ENCODE measurements at places on chromosomes 6 and 20.

GRCh38 chr6:34638834-34639736 is 57.5 kb downstream of the ILRUN start:
- H3K4me3 ChIP-seq: no peak overlapping the region
- H3K4me1 ChIP-seq: peaks cover 2% of the 10 kb centered on the region
- DNase-seq: no peak
- H3K27ac ChIP-seq: no peak overlapping the region
- no peaks in the 10 kb centered on the region for H3K27me3 ChIP-seq
- H3K36me3 ChIP-seq: peaks cover 6% of the 10 kb centered on the region

GRCh38 chr6:21023210-21023609 is 489.0 kb downstream of the CDKAL1 start:
- peaks cover 10% of the 10 kb centered on the region for H3K36me3 ChIP-seq
- H3K4me1 ChIP-seq: peaks cover 45% of the 10 kb centered on the region
- no peak overlapping the region for H3K4me3 ChIP-seq
- DNase-seq: no peak

GRCh38 chr6:167552961-167553735 is 228.3 kb downstream of the TTLL2 start:
- H3K36me3 ChIP-seq: no peaks in the 10 kb centered on the region
- no peaks in the 10 kb centered on the region for H3K4me1 ChIP-seq
- DNase-seq: no peak

- no peak for DNase-seq
- no peak overlapping the region for H3K4me3 ChIP-seq
- H3K27me3 ChIP-seq: no peaks in the 10 kb centered on the region
- H3K36me3 ChIP-seq: peaks cover 6% of the 10 kb centered on the region
- peak overlapping the region; percentile 59 for H3K27ac ChIP-seq
These were observed 312.4 kb downstream of the CDKAL1 start for GRCh38 chr6:20846602-20847028.

DNA sequence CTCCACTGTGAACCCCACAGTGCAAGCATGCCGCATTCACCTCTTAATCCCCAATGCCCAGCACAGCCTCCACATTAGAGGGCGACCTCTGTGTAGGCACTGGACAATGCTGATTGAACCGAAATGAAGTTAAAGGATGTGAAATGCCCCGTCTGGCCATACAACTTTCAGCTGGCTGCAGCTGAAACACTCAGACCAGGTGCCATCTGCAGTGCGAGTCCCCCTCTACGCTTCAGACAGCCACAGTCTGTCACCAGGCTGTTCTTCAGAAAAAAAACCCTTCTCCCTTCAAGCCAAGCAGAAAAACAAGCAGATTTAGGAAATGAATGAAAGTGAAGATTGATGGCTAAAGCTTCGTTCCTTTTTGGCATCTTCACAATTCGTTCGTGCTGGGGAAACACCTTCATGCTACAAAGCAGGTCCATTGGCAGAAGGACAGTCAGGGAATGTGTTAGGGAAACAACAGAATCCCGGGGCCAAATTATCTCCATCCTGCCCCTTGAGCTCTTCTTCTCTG is 44.7 kb downstream of the TNFAIP3 start:
- H3K36me3 ChIP-seq: peaks cover 1% of the 10 kb centered on the region
- H3K4me3 ChIP-seq: no peak overlapping the region
- no peak overlapping the region for H3K27ac ChIP-seq
- H3K27me3 ChIP-seq: peaks cover 16% of the 10 kb centered on the region

DNA sequence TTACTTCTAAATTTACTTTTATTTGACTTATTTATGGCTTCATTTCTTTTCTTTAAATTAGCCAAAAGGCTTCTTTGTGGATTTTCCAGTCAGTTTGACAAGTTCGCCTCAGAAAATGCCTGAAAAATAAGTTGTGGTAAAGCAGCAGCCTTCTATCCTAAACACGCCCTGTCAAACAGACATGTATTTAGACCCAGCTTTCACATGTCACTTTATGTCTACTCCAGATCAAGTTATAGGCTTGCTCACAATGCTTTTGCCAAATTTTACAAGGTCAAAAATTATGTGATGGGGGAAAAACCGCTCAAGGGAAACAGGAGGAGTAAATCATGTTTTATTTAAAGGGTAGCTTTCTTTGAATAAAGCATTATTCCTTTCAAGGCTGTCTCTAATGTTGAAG is 615.0 kb downstream of the HDGFL1 start:
- DNase-seq: no peak
- peaks cover 10% of the 10 kb centered on the region for H3K4me1 ChIP-seq
- H3K27me3 ChIP-seq: peaks cover 7% of the 10 kb centered on the region
- H3K4me3 ChIP-seq: no peak overlapping the region

- no peak overlapping the region for H3K27ac ChIP-seq
- H3K27me3 ChIP-seq: no peaks in the 10 kb centered on the region
- no peak for DNase-seq
- no peak overlapping the region for H3K4me3 ChIP-seq
- H3K36me3 ChIP-seq: no peaks in the 10 kb centered on the region
These were observed 608.4 kb downstream of the HDGFL1 start for GRCh38 chr6:23177806-23178205.

DNA sequence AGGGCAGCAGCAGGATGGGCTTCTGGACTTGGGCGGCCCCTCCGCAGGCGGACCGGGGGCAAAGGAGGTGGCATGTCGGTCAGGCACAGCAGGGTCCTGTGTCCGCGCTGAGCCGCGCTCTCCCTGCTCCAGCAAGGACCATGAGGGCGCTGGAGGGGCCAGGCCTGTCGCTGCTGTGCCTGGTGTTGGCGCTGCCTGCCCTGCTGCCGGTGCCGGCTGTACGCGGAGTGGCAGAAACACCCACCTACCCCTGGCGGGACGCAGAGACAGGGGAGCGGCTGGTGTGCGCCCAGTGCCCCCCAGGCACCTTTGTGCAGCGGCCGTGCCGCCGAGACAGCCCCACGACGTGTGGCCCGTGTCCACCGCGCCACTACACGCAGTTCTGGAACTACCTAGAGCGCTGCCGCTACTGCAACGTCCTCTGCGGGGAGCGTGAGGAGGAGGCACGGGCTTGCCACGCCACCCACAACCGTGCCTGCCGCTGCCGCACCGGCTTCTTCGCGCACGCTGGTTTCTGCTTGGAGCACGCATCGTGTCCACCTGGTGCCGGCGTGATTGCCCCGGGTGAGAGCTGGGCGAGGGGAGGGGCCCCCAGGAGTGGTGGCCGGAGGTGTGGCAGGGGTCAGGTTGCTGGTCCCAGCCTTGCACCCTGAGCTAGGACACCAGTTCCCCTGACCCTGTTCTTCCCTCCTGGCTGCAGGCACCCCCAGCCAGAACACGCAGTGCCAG is at the start of gene TNFRSF6B:
Gene TNFRSF6B, plus strand, starts transcription at position 25 of the 729 bp plus-strand sequence. Its CDS starts 116 bp downstream, at position 141.
- no peak within 1 kb of the TSS for H3K27ac ChIP-seq
- H3K36me3 ChIP-seq: peaks cover 2% of the 10 kb centered on the region
- H3K27me3 ChIP-seq: no peaks in the 10 kb centered on the region
- peak within 1 kb of the TSS; percentile 16 for H3K4me3 ChIP-seq
- no peak for DNase-seq

DNA sequence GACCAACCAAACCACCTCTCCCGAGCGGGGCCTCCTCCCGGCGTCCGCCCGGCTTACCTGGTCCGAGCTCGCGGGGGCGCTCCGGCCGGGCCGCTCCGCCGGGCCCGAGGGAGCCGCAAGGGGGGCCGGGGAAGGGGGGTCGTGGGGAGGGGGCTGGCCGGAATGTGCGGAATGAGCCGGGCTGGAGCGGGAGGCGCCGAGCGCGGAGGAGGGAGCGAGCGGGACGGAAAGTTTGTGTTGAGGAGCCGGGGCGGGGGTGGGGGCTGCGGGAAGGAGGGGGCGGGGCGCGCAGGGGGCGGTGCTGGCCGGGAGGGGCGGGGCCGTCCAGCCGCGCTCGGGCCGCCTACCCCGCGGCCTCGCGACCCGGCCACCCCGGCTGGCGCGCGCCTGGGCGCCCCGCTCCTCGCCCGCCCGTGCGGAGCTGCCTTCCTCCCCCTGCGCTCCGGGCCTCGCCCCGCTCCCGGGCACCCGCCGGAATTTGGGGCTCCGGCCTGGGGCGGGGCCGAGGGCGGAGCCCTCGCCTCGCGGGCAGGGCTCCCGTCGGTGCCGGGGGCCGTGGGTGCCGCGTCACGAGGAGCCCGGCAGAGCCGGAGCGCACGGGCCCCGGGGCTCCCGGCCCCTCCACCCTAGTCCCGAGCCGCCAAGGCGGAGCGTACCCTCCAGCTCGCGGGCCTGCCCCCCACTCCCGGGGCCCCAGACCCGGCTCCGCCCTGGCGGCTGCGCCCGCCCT is at the start of gene TEAD3:
Gene TEAD3, minus strand, starts transcription at position 239 of the 730 bp plus-strand sequence.
- H3K4me1 ChIP-seq: peaks cover 33% of the 10 kb centered on the region
- DNase-seq: peak; percentile 80
- peaks cover 24% of the 10 kb centered on the region for H3K27me3 ChIP-seq
- H3K36me3 ChIP-seq: no peaks in the 10 kb centered on the region
- H3K4me3 ChIP-seq: peak within 1 kb of the TSS; percentile 83

- DNase-seq: no peak
- no peak overlapping the region for H3K27ac ChIP-seq
- H3K4me3 ChIP-seq: no peak overlapping the region
- H3K36me3 ChIP-seq: peaks cover 13% of the 10 kb centered on the region
These were observed 13.9 kb downstream of the RAMACL start for GRCh38 chr6:166572370-166573261.

DNA sequence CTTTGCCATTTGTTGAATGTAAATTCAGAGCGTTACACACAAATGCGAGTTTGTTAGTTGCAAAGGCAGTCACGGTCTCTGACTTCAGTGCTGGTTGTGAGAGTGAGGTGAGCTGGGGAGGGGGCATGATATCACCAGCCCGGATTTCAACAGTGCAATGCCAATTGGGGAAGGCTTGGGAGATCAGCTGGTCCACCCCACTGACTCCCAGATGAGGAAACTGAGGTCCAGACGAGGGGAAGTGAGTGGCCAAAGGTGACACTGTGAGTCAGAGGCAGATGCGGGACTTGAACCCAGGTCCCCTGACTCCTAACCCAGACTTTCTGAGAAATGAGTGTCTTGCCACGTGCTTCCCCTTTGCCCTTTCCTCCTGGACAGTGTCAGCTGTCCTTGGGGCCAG is 62.1 kb downstream of the CEBPB start:
- H3K27me3 ChIP-seq: peaks cover 3% of the 10 kb centered on the region
- no peak overlapping the region for H3K27ac ChIP-seq
- H3K36me3 ChIP-seq: no peaks in the 10 kb centered on the region

DNA sequence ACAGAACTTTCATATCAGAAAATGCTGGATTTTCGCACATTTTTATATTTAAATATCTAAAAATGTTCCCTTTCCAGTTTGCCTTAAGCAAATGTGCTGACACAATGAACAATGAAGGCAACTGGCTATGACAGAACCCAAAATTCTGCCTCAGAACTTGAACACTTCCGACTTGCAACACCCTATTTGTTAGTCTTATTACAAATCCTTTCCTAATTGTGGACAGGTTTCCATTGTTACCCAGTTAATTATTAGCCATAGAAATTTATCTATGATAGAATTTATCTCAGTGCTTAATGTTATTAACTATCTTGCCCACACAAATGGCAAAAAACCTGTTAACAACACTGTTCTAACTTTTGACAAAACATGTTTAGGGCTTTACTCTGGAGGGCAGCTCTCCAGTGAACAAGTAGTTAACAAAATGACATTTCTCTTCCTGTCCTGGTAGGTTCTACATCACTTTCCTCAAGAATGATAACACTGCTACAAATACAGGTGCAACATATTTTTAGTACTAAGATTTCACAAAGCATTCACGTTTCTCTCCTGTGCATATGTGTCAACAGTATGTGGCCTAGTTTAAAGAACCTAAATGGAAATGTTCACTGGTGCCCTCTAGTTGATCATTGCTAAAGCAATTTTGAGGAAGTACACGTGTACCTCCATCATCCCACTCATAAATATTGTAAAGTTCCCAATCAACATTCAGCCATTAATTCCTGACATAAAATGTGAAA is 58.4 kb downstream of the HIVEP2 start:
- peaks cover 39% of the 10 kb centered on the region for H3K4me1 ChIP-seq
- H3K4me3 ChIP-seq: no peak overlapping the region
- H3K27ac ChIP-seq: peak overlapping the region; percentile 27

DNA sequence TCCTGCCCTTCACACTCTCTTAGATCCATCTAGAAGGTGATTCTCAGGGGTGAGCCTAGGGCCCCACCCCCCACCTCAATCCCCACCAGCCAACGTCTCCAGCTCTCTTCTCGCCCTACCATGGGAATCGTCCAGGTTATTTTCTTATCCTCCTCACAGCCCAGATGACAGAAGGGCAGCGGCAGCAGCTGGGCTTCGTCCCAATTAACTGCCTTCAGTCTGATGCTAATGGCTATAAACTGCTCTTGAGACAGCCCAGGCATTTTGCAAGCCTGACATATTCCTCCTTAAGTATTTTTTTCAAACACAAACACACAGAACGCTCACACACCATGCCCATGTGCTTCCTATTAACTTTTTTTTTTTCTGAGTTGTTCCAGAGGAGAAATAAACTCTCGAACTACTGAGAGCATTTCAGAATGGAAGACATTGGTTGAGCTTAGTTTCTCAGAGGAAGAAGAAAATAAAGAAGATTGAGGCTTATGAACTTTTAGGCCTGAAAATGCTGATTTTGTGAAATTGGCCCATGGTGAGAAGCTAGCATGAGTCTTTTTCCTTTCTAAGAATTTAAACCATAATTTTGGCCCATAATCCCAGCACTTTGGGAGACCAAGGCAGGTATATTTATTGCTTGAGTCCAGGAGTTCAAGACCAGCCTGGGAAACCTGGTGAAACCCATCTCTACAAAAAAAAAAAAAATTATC is 124.6 kb downstream of the EYA2 start:
- H3K4me3 ChIP-seq: no peak overlapping the region
- no peak overlapping the region for H3K27ac ChIP-seq
- no peaks in the 10 kb centered on the region for H3K36me3 ChIP-seq
- peaks cover 16% of the 10 kb centered on the region for H3K27me3 ChIP-seq
- no peak for DNase-seq

DNA sequence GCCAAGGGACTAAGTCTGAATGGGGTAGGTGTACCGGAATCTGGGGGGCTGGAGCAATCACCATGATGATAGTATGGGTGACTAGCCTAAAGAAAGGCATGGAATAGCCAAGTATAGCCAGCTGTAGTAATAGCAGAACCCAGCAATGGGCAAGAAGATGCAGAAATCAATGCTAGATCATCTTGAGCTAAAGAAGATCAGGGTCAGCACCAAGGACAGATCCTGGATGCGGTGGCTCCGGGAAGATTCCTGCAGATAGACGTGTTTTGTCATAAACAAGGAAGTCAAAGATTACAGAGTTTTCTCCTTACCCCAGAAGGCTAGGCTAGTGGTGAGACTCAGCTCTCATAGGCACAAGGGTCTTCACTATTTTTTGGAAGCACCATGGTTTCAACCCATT is 561.6 kb upstream of the CHD6 start:
- no peak overlapping the region for H3K4me3 ChIP-seq
- peaks cover 18% of the 10 kb centered on the region for H3K27me3 ChIP-seq
- DNase-seq: no peak

DNA sequence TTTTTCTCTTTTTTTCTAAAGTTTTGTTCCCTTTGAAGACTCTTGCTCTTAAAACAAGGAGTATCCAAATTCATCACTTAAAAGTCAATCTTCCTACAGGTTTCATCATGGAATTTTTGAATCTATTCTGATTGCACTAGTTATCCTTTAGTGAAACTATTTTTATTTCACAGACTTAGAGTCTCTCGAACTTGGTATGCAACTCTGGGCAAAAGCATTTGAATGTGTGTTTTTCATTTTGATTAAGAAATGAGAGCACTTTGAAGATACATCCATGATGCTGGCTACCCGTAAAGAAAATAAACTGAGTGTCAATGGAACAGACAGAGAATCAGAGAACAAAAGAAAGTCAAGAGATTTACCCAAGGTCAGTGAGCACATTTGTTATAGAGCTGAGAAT is 586.5 kb downstream of the EPM2A start:
- H3K27me3 ChIP-seq: no peaks in the 10 kb centered on the region
- DNase-seq: no peak
- no peaks in the 10 kb centered on the region for H3K36me3 ChIP-seq

- H3K36me3 ChIP-seq: no peaks in the 10 kb centered on the region
- peaks cover 12% of the 10 kb centered on the region for H3K4me1 ChIP-seq
- H3K27ac ChIP-seq: no peak overlapping the region
- DNase-seq: no peak
- peaks cover 58% of the 10 kb centered on the region for H3K27me3 ChIP-seq
- H3K4me3 ChIP-seq: peak overlapping the region; percentile 50
These were observed 13.6 kb downstream of the POU3F2 start for GRCh38 chr6:98847779-98848538.
